Colonic mucosa (tissue), 4 donors: ENCODE measurements at places on chromosomes 6 and 20. TPM values are rescaled to one million over a fixed set of nuclear protein-coding genes. Genes with fewer than 3 reads are reported as not detected.

DNA sequence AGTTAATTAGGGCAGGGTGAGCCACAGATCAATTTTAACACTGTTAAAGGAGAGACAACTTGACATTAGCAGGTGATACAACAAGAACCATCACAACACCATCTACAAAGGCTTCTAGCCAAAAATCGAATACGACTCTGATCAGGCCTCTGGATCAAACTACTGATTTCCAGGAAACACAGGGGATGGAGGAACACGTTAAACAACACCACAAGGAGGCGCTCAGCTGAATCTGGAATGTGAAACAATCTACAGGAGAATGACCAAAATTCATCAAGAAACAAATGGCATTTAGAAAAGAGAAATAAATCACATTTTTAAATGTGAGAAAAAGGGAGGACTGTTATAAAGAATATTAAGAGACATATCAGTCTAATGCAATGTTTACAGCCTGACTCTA, 13.5 kb upstream of the MAFB start:
- no peak for DNase-seq

DNA sequence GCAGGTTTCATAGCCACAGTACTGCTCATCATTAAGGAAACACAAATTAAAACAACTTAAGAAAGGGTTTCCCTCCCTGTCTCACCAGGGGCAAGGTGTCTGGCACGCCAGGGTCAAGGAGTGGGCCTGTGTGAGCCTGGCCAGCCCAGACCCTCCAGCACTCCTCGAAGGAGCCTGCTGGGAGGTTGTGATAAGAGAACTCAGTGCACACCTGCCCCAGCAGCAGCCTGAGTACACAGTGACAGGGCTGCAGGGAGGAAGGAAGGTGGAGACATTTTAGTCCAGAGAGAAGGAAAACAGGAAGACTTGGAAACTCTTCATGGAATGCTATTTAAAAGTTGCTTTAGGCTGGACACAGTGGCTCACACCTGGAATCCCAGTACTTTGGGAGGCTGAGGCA, 14.1 kb downstream of the NINL start:
- DNase-seq = no peak

DNA sequence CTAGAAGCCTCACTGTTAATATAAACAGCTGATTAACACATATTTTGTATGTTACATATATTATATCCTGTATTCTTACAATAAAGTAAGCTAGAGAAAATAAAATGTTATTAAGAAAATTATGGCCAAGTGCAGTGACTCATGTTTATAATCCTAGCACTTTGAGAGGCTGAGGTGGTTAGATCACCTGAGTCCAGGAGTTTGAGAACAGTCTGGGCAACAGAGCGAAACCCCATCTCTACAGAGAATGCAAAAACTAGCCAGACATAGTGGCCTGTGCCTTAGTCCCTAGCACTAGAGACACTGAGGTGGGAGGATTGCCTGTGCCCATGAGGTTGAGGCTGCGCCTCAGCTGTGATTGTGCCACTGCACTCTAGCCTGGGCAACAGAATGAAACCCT, 81.9 kb downstream of the NCOA3 start:
- DNase-seq = no peak

The FOXQ1 gene
- total RNA-seq = 0.42 TPM

DNA sequence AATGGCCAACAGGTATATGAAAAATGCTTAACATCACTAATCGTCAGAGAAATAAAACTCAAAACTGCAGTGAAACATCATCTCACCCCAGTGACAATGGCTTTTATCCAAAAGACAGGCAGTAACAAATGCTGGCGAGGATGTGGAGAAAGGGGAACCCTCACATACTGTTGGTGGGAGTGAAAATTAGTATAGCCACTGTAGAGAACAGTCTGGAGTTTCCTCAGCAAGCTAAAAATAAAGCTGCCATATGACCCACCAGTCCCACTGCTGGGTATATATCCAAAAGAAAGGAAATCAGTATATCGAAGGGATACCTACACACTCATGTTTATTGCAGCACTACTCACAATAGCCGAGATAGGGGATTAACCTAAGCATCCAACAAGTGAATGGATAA, 23.4 kb upstream of the INSM1 start:
- DNase-seq = no peak

GRCh38 chr6:137357263-137357947, 136.8 kb downstream of the OLIG3 start:
- no peak for DNase-seq

GRCh38 chr6:139600919-139601475, 226.5 kb upstream of the CITED2 start:
- DNase-seq = no peak

GRCh38 chr6:149419696-149420404, 19.8 kb downstream of the SUMO4 start:
- DNase-seq = no peak

The B3GALT4 gene
- 22.0 TPM for total RNA-seq

The PAX1 gene
- total RNA-seq = not detected

- DNase-seq = no peak
Measured at GRCh38 chr6:97449444-97449966, 166.5 kb upstream of the MMS22L start.

DNA sequence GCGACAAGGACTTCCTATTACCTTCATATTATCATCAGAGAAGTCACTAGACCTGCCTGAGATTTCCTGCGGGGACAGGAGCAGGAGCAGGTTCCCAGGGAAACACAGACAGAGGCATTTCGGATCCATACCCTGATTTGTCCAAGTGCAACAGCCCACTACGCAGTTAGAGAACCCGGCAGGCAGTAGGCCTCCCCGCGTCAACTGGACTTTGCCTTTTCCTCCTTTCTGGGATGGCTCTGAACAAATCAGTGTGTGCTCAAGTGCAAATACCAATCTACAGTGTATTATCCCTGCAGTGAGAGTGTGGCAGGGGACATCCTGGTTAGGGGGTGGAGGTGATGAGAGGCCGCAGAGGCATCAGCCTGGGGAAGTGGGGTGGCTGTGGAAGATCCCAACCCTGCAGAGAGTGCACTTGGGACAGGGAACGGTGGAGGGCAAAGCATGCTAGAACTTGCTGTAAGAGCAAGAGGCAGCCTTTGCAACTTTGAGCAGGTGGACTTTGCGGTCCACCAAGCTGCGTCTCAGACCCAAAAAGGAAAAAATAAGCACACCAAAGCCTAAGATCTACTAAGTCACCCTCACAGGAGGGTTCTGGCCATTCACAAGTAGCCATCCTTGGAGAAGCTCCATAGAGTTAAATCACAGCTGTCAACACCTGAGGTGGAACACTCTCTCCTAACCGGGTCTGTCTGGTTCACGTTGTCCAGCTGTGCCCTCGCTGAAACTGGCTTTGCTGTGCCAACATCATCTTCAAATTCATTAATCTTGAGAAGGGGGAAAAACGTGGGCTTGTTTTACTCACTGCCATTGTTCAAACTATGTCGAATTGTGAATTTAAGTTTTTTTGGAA, 159.1 kb downstream of the ZDHHC14 start:
- peak; percentile 68 for DNase-seq

The PRDM13 gene
- total RNA-seq = not detected
